Lung (tissue), 17 donors: ENCODE measurements at places on chromosomes 12 and 14.

GRCh38 chr14:105473033-105473676, 1.5 kb upstream of the CRIP2 start:
- DNase-seq: peak; percentile 59

GRCh38 chr12:15632708-15633107, 156.5 kb downstream of the EPS8 start:
- DNase-seq: no peak

- DNase-seq: no peak
These were observed 33.3 kb upstream of the KCNH5 start for GRCh38 chr14:63078569-63078968.

DNA sequence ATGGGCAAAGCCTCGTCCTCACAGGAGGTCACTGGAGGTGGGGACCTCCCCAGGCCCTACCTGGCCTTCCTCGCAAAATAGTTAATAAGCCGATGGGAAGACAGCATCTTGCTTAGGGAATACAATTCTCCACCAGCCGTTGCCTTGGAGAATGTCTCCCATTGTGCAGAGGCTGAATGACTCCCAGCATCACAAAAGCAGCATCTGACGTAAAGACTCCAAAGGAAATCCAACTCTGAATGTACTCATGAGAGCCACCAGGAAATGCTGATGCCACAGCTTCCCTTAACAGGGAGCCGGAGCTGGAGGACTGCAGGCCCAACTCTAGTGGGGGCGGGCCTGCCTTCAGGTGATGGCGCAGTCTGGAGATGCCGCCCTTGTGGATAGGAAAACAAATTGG, 15.5 kb downstream of the CCDC63 start:
- DNase-seq: no peak

- DNase-seq: no peak
These were observed 25.0 kb downstream of the NTF3 start for GRCh38 chr12:5456906-5457305.
